ENCODE measurements at places on chromosomes 7 and 10.

DNA sequence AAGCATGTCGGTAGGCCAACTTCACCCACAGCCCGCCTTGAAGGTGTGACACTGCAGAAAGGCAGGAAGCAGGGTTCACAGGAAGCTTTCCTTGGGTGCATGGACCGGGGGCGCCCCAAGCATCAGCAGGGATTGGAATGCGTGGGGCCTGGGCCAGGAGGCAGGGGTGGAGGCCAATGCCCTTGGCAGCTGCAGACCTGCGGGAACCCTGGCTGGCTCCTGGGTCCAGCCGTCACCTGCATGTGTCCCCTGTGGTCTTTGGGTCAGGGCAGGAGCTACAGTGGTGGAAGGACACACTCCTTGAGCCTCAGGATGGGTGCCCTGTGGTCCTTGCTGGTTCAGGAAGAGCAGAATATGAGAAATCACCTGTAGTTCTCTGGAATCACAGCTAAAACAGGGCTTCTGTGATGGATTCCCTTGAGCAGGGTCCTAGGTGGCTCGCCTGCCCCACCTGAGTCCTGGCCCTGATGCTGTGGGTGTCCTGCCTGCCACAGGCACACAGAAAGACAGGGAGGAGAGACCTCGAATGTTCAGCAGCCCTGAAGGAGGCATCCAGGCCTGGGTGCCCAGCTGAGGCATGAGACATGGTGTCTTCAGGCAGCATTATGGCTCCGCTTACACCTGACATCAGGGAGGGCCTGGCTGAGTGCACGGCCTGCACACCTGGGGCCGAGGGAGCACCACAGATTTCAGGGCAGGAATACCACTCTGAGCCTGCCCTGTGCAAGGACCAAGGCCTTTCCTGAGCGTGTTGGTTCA is 15.1 kb downstream of the ANTXRL start:
- no peak for DNase-seq

DNA sequence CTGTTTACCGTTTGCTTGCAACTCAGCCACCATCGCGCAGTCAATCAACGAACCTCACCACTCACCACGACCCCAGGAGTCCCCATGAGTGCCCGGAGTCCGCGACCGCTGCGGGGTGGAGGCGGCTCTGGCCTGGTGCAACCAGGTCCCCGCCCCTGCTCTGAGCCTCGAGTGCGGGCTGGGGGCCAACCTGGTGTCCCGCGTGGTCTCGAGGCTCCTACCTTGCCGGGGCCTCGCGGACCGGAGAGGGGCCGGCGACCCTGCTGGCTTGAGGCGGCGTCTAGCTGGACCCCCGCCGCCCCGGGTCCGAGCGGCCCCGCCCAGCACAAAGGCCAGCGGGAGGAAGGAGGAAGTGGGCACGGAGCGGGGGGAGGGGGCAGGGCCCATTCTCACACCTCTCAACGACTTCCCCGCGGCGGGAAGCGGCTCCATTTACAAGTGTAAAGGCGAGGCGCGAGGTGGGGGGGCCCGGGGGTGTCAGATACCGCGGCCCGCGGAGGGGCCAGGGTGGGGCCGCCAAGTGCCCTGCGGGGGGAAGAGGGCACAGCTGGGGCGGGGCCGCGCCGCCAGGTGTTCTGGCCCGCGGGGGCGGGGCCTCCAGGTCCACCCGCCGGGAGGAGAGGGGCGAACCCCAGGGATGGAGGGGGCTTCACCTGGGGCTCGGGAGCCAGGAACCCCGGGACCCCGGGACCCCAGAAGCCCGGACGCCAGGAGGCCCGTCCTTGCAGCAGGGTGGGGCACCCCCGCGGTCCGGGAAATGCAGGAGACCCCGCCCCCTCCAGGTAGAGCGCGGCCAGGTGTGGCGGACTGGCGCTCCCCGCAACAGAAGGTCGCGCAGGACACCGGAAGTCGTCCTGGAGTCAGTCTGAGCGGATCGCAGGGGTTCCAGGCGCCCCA is 8.6 kb downstream of the CTBP2 start:
- DNase-seq = no peak

GRCh38 chr7:77309714-77310220 is 106.4 kb downstream of the GSAP start:
- DNase-seq = no peak

GRCh38 chr10:71835671-71836595 is 15.1 kb downstream of the PSAP start:
- peak; percentile 96 for DNase-seq

DNA sequence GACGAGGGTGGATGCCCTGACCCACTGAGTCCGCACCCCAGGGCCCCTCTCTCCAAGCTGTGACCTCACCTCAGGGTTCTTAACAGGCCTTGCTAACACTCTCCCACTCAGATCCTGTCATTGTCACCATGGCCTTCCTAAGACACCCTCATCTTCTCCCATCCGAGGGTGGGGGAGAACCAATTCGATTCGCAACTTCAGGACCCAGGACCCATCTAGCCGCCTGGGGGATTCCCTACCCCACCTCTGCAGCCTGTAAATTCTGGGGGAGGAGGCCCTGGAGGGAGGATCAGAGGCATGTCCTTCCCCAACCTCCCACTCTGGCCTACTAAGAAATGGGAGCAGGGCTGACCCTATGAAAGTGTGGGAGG is 17.4 kb downstream of the TRIM8 start:
- no peak for DNase-seq

- no peak for DNase-seq
Observed at GRCh38 chr7:106613279-106613678, 47.7 kb downstream of the CCDC71L start.

DNA sequence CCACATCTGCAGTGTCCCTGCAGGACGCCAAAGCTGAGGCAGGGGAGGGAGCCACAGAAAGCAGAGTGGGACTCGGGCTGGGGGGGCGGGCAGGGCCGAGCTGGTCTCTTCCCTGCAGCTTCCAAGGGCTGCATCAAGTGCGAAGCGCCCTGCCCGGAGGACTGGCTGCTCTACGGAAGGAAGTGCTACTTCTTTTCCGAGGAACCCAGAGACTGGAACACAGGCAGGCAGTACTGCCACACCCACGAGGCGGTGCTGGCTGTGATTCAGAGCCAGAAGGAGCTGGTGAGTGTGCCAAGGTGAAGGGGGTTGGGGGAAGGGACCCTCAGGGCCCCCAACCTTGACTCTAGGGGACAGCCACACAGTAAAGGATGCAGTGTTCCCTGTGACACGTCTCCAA is 16.7 kb downstream of the CLEC2L start:
- no peak for DNase-seq
